Smooth muscle cell of the umbilical artery (primary cell): ENCODE measurements at places on chromosomes 6 and 20. TPM values are rescaled to one million over a fixed set of nuclear protein-coding genes. Genes with fewer than 3 reads are reported as not detected.

ZSCAN26 gene
- total RNA-seq = 16.3 and 18.5 TPM in 2 replicates

SLC32A1 gene
- total RNA-seq = not detected in 2 replicates

GJA10 gene
- total RNA-seq = not detected in 2 replicates

PCIF1 gene
- total RNA-seq = 6.2 and 8.4 TPM in 2 replicates

ADGRF4 gene
- total RNA-seq = 0.23 and 1.2 TPM in 2 replicates

SGK2 gene
- total RNA-seq = under 0.01 and 0.74 TPM in 2 replicates

RNF217 gene
- 23.8 and 29.7 TPM in 2 replicates for total RNA-seq

OTOR gene
- total RNA-seq = not detected in 2 replicates

BPIFA1 gene
- total RNA-seq = not detected in 2 replicates

PLN gene
- 0.83 and 0.89 TPM in 2 replicates for total RNA-seq

SOX18 gene
- under 0.01 TPM in 1 of 2 replicates, not detected in the other for total RNA-seq

TUBB2B gene
- 5.6 and 18.3 TPM in 2 replicates for total RNA-seq

TMEM63B gene
- total RNA-seq = 25.5 and 56.4 TPM in 2 replicates

C6orf58 gene
- total RNA-seq = 0.14 TPM in 1 of 2 replicates, not detected in the other

WFDC2 gene
- not detected in 2 replicates for total RNA-seq

OR2J3 gene
- not detected in 2 replicates for total RNA-seq

MARCKS gene
- 170 and 194 TPM in 2 replicates for total RNA-seq

EPPIN gene
- not detected in 2 replicates for total RNA-seq

MMP24 gene
- 0.89 and 1.0 TPM in 2 replicates for total RNA-seq

TP53RK gene
- 12.1 and 15.7 TPM in 2 replicates for total RNA-seq

TNNC2 gene
- total RNA-seq = not detected in 2 replicates

KCNK5 gene
- not detected in 2 replicates for total RNA-seq

LYRM2 gene
- 22.1 and 26.7 TPM in 2 replicates for total RNA-seq

TEAD3 gene
- total RNA-seq = 8.9 and 14.1 TPM in 2 replicates

NHLRC1 gene
- total RNA-seq = 2.1 and 2.4 TPM in 2 replicates

CHRNA4 gene
- not detected in 2 replicates for total RNA-seq

OR12D3 gene
- not detected in 2 replicates for total RNA-seq

OPRL1 gene
- total RNA-seq = 3.0 TPM in 2 replicates

OPN5 gene
- not detected in 2 replicates for total RNA-seq

LYRM4 gene
- 20.2 and 20.3 TPM in 2 replicates for total RNA-seq

STMND1 gene
- not detected in 2 replicates for total RNA-seq

EFCAB8 gene
- total RNA-seq = under 0.01 and 0.97 TPM in 2 replicates

BLTP3A gene
- total RNA-seq = 5.9 and 7.0 TPM in 2 replicates

HLA-DRB1 gene
- not detected in 2 replicates for total RNA-seq

FRS3 gene
- total RNA-seq = 1.2 and 2.4 TPM in 2 replicates

BPIFB6 gene
- total RNA-seq = not detected in 2 replicates

FLRT3 gene
- 5.8 and 24.3 TPM in 2 replicates for total RNA-seq
